ENCODE measurements at places on chromosomes 6 and 20.
A peak's percentile ranks its signal among the peaks of the same experiment; 100 is the strongest.

GRCh38 chr20:37948956-37949355 is 46.0 kb downstream of the VSTM2L start:
- no peak for DNase-seq

- no peak for DNase-seq
Measured at GRCh38 chr6:63864671-63865318, 229.2 kb downstream of the PHF3 start.

- no peak for DNase-seq
Measured at GRCh38 chr6:106522562-106523250, 106.6 kb downstream of the RTN4IP1 start.

DNA sequence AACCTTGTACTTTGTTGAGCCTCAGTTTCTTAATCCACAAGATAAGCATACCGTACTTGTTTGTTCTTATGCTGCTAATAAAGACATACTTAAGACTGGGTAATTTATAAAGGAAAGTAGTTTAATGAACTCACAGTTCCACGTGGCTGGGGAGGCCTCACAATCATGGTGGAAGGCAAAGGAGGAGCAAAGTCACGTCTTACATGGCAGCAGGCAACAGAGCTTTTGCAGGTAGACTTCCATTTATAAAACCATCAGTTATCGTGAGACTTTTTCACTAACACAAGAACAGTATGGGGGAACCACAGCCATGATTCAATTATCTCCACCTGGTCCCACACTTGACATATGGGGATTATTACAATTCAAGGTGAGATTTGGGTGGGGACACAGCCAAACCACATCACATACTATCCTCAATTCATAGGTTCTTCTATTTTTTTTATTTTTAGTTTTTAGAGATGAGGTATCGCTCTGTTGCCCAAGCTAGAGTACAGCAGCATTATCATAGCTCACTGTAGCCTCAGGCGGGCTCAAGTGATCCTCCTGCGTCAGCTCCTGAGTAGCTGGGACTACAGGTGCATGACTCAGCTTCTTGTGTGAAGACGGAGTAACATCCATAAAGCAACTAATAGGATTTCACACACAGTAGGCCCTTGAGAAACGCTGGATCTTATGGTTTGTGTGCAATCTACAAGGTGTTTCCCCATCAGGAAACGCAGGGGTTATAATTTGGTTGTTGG is 76.7 kb upstream of the IYD start:
- DNase-seq = no peak

DNA sequence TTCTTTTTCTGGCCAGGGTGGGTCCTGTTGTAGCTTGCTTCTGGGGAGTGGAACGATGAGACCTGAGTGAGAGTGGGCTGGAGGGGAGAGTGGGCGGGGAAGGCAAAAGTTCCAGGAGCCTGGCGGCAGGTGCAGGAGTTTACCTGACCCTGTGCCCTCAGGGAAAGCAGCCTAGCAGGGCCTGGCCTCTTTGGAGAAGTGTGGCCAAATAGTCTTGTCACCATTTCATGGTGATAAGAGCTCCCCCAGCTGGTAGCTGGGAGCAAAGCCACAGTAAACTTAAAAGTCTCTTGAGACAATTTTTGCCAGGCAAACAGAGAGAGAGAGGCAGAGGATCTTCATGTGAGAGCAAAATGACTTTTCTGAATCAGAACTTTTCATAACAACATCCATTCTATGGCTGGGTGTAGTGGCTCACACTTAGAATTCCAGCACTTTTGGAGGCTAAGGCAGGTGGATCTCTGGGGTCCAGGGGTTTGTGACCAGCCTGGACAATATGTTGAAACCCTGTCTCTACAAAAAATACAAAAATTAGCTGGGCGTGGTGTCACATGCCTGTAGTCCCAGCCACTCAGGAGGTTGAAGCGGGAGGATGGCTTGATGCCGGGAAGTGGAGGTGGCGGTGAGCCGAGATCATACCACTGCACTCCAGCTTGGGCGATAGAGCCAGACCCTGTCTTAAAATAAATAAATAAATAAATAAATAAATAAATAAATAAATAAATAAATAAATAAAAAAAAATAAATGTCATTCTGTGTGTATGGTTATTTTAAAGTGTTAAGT is 161.8 kb upstream of the SCGN start:
- DNase-seq = peak; percentile 91

GRCh38 chr20:58238490-58238889 is 10.0 kb upstream of the ANKRD60 start:
- no peak for DNase-seq

DNA sequence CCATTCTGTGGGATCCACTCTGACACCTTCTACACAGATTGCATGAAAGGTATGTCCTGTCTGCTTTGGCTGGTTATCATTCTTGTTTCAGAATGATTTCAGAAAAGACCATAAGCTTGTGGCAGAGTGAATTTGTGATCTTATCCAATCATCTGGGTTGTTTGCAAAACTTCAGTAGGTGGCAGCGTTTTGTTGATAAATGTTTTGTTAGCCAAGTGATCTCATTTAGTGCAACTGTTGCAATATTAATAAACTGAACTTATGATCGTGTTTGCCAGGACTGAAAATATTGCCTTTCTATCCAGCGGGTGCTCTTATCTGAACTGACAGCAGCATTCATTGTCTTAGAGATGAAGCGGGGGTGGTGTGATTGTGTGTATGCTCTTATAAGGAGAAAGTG is 613.2 kb upstream of the NOX3 start:
- no peak for DNase-seq

GRCh38 chr6:132041706-132042105 is 90.5 kb upstream of the CCN2 start:
- DNase-seq = no peak

DNA sequence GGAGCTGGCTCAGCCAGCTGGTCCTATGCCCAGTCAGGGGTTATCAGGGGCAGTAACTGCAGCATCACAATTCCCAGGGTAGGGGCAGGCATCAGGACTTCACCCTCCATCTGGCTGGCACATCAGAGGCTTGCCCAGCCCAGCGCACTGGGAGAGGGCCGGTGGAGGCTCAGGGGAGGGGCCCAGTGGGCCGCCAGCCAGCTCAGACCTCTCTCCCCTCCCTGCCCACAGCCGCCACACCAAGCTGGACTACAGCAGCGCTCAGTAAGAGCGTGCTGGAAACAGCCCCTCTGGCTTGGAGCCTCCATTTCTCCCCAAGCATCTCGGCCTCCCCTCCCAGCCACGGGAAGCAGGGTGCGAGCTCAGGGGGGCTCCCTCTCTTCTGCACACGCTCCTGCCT is 22.0 kb downstream of the ADA start:
- no peak for DNase-seq
